ENCODE measurements at places on chromosomes 1 and 21.

- no peak for DNase-seq
Observed at GRCh38 chr1:206568779-206569352, 43.4 kb downstream of the EIF2D start.

- DNase-seq, result no peak
Observed at GRCh38 chr1:170619241-170620028, 44.5 kb upstream of the PRRX1 start.

- no peak for DNase-seq
Observed at GRCh38 chr21:33549848-33550771, 7.3 kb downstream of the SON start.

DNA sequence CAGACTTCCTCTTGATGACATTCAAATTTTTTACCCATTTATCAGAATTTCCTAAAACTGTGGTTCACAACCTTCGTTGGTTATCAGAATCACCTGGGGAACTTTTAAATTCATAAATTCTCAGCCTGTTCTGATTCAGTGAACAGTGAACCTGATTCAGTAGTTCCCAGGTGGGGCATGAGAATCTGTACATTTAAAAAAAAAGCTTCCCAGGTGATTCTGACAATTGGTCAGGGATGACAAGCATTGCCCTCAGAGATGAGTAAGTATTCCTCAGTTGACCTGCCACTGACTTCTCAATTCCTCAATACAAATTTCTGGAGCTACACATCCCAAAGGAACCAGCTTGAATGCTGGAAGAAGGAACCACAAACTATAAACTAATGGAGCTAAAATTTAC is 23.5 kb upstream of the CR2 start:
- DNase-seq, result no peak

GRCh38 chr1:229643996-229644745 is 18.1 kb downstream of the URB2 start:
- no peak for DNase-seq

GRCh38 chr1:170262276-170262939 is 116.6 kb downstream of the NTMT2 start:
- no peak for DNase-seq

DNA sequence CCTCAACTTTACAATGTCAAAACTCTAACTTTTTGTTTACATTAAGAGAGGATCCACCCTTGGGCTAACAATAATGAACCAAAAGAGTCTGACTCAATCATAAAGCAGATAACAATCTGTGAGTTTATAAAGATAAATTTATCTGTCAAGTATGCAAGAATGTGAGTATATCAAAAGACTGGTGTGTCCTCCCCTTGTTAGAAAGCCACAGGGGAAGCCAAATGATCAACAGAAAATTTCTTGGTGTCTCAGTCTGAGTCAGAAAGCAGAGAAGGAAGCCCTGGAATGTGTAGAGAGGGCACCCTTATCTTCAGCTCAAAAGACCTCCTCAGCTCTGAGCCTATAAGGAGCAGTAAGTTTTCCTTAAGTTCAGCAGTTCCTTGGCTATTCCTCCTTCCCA is 13.9 kb upstream of the PDIK1L start:
- DNase-seq, result no peak

DNA sequence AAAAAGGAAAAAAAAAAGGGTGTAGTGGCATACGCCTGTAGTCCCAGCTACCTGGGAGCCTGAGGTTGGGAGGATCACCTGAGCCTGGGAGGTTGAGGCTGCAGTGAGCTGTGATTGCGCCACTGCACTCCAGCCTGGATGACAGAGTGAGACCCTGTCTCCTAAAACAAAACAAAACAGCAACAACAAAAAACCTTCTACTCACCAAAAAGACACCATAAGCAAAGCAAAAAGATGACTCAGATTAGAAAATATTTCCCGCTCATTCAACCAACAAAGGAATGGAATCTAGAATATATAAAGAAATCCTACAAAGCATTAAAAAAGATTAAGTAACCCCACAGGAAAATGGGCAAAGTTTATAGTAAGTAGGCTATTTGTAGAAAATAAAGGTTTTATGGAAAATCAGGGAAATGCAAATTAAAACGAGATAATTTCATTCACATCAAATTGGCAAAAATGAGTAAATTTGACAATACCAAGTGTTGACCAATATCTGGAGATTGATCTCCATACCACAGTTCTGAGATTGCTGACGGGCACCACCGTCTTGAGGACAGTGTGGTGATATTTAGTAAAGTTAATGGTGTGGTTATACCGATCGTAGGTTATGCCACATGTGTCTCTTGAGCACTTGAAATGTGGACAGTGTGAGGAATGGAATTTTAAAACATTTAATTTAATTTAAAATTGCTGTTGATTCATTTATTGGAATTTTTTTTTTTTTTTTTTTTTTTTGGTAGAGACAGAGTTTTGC is 54.0 kb downstream of the PIK3CD start:
- no peak for DNase-seq

- DNase-seq, result no peak
Observed at GRCh38 chr1:145884675-145885074, 991 bp downstream of the ANKRD35 start.

- DNase-seq, result no peak
Observed at GRCh38 chr1:82179131-82179530, 378.4 kb downstream of the ADGRL2 start.

DNA sequence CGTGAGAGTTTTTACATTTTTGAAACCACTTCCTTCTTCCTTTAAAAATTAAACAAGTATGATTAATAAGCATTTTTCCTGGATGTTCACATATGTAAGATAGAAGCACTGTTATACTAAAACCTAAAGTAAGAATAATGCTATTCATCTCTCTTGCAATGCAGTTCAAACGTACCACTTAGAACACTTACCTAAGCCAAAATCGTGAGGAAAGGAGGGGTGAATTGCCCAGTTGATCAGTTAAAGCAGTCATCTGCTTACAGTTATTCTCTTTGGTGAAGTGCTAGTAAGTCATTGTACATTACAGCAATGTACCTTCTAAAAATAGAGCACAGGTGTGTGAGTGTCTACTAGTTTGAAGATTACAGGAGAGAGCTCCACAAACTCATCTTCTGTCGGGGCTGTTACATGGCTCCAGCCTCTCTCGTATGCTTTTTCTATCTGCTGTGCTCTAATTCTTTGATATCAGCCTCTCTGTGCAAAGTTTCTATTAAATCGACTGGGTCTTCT is 3.4 kb downstream of the NCAM2 start:
- DNase-seq, result no peak

DNA sequence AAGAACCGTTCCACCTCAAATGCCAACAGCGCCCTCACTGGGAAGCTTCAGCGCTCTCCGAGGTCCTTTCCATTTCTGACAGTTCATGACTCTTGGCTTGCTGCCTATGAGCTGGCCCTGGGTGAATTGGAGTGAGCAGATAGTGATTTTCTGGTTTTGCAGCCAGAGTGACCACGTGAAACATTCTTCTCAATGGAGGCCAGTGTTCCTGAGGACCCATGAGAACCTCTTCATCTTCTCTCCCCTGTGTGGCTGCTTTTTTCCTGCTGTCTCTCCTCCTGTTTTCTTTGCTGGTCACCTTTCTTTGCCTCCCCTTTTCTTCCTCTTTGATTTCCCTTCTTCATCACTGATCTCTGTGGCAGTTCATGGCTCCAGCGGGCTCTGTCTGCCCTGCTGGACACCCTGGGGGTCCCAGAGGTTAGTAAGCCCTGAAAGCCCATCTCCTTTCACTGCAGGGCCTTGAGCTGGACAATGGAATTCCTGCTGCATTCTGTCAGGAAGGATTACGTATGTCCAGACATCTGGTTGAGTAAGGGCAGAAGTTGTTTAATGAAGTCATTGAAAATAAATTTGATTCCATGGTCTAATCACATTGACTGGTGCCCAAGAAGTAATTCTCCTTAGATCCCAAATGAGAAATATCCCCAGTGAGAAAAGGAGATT is 29.9 kb downstream of the VASH2 start:
- DNase-seq, result no peak

DNA sequence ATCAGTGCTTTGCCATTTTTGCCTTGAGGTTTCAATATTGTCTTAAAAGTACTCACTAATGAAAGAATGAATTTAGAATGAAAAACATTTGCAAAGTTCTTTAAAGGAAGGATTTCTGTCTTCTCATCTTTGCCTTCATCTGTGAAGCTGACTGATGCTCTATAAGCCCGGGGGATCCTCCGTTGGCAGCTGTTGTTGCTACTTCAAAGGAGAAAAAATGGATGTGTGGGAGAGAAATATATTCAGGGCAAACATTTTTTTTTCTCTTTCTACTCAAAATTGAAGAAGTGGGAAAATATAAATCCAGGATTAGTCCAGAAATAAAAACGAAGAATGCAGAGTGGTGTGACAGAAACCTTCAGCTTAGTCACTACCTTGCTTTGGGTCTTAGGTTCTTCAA is 142.5 kb downstream of the OLFM3 start:
- DNase-seq, result no peak

DNA sequence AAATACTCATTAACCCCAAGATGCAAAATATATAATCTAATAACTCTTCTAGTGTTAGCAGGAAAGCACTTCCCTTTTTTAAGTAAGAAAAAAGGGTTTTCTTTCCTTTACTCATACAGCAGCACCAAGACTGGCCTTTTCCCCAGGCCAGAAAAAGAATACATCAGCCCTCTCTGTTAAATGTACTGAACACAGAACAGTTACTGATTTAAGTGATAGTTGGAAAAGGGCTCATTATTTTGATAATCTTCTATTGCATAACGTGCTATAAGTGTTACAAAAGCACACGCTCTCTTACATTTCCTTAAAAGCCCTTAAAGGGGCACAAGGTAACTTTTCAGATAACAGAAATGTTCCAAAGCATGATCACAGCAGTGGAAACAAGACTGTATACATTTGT is 142.9 kb downstream of the TIAM1 start:
- DNase-seq, result no peak

- no peak for DNase-seq
Observed at GRCh38 chr1:155463865-155464650, 98.5 kb downstream of the ASH1L start.

DNA sequence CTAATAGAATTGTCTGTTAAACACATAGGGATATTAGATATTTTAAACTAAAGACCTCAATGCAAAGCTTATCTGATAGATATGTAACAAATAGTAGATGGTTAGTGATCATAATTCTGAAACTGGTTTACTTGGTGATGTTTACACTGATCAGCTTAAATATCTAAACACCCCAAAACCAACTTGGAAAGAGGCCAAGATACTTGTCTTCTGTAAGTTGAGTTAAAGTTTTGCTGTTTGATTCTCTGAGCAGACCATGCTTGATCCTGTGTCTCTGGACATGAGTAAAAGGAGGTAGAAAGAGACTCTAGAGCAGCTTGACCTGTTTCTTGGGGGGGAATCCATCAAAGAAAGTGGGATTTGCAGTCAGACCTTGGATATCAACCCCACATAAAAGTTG is 107.5 kb downstream of the NEK7 start:
- DNase-seq, result no peak

- no peak for DNase-seq
Observed at GRCh38 chr1:169044971-169045370, 61.5 kb upstream of the ATP1B1 start.

- DNase-seq, result no peak
Observed at GRCh38 chr1:57770772-57771171, 346.9 kb upstream of the DAB1 start.

GRCh38 chr1:191582169-191582568 is 576.1 kb upstream of the RGS18 start:
- DNase-seq, result peak; percentile 45

GRCh38 chr1:210711825-210712612 is 383.3 kb downstream of the HHAT start:
- no peak for DNase-seq

- DNase-seq, result peak; percentile 24
Observed at GRCh38 chr1:8712413-8713231, 104.8 kb downstream of the RERE start.

DNA sequence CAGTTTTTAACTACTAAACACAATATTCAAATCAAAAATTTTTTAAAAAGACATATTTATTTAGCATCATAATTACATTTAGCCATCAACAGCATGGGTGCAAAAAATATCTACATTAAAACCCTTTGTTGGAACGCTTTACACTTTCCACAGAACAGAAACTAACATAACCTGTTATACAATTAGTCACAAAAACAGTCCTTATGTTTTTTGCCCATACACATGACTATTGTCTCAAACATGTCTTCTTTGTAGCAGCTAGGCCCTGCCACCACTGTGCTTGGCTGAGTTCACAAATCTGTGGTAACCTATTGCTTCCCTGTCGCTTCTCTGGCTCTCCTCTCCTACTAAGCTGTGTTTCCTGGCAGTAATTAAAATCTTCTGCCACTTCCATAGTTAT is 1350.0 kb upstream of the ADGRL2 start:
- no peak for DNase-seq

DNA sequence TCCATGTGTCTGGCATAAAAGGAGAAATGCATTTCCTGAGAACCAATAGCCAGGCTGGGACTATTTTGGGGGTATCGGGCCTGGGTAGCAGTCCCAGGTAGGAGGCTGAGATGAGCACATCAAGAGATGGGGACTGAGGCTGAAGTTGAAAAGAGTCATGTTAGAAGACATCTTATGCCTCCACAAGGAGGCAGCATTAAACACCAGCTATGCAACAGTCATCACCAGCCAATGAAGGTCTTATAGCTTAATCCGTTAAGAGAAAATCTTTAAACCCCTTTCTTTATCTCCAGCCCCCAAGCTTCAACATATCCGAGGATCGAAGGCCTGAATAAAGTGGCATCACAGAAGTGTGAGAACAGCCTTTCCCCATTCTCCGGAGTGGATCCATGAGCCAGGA is 640.7 kb upstream of the PTBP2 start:
- no peak for DNase-seq

GRCh38 chr1:233883671-233884070 is 20.8 kb upstream of the SLC35F3 start:
- no peak for DNase-seq

GRCh38 chr1:197024460-197024859 is 42.6 kb downstream of the F13B start:
- DNase-seq, result no peak

DNA sequence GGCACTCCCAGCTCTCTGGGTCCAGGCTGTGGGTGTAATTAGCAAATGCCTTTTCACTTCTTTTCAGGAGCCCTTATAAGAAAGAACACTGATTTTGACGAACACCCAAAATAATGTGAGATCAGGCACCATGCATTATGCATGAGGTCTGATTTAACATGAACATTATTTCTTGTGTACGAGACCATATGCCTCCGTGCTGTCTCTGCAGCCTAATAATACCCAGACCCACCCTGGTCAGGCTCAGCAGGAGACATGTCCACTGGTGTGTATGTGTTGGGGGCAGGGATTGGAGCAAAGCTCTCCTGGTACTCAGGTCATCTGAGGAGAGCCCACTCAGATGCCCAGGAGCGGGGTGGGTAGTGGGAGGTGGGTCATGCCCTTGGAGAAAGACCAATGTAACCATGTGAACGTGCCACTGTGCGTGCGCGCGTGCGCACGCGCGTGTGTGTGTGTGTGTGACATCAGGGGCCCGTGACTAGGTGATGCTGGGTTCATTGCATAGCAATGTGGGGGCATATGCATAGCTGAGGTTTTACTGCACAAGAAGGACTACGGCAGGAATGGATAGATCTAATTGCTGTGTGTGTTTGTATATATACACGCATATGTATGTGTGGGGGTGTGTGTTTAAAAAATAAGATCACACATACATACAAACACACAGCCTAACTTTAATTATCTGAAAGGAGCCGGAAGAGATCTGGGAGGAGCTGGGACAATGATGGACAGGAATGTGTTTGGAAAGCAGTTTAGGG is 7.1 kb downstream of the POU3F1 start:
- DNase-seq, result no peak
